ENCODE measurements at places on chromosomes 3 and 15.
A peak's percentile ranks its signal among the peaks of the same experiment; 100 is the strongest.

DNA sequence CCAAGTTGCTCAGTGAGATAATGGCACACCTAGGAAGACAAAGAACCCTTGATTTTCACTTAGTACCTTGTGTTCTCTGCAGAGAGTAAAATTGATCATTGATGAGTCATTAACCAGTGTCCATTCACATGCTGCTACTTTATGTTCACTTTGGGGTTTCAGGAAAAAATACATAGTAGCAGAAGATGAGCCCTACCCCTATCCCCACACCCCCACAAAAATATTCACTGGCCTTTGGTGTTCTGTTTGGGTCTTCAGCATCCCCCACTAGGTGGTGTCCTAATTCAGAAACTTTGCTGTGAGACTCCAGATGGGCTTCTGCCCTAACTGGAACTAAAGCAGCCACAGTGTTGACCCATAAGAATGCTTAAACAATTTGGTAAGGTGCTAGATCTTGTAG lies 178.8 kb downstream of the KLHL25 start:
- DNase-seq = peak; percentile 74

GRCh38 chr3:29892976-29893554 lies 612.2 kb downstream of the RBMS3 start:
- no peak for DNase-seq

DNA sequence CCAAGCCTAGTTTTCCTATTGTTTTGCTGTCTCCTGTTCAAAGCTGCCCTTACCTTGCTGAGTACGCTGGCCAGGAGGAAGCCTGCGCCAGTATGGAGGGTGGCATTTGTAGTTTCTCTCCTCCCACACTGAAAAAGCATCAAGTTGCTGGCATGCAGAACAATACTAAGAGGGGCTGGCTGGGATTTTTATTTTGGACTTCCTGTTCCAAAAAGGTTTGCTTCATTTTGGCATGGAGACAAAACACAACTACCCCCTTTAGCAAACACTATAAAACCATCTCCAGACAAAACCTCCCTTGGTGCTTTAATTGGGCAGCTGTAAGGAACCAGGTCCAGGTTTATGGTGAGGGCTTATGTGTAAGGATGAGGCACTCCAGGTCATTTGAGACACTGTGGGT lies 457.6 kb downstream of the PDCD6IP start:
- DNase-seq = no peak

- DNase-seq = no peak
Measured at GRCh38 chr3:193922034-193922774, 213.7 kb upstream of the HES1 start.

DNA sequence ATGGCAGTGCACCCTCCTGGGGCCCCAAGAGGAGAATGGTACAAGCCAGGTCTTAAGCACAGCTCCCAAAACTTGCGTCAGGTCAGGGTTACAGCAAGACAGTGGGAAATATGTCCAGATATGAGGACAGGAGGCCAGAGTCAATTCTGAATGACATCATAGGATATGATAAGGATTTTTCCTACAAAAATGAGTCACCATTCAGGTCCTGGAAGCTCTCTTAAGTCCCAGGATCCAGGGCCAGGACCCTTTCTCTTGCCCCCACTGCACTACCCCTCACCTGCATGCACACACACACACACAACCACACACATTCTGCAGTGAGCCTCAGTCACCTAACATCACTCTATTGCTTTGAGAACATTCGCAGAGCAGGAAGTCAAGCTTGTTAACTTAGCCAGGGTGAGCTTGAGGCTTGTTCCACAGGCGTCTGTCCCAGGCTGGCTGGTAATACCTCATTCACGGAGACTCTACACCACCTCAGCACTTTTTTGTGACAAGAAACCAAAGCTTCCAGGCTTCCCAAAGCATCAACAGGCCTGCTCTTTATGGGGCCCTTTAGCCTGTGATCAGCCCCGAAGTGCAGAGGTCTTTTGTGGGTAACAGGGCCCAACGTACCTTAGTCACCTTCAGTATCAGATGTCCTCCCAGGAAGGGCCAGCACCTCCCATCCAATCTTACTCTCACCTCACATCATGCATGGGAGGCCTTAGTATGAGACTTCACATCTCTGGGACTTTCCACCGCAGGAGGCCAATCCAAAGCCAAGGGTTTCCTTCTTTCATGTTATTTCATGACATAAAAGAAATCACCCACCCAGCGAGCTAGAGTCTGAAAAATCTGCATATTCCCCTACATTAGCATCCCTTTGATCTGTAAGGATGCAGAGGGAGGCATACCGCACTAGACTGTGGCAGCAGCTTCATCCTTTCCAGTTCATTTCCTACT lies 74.0 kb upstream of the LIPC start:
- DNase-seq = no peak

GRCh38 chr3:44109771-44110361 lies 131.8 kb upstream of the TOPAZ1 start:
- peak; percentile 88 for DNase-seq

GRCh38 chr3:149280671-149281349 lies 52.6 kb downstream of the TM4SF18 start:
- no peak for DNase-seq

DNA sequence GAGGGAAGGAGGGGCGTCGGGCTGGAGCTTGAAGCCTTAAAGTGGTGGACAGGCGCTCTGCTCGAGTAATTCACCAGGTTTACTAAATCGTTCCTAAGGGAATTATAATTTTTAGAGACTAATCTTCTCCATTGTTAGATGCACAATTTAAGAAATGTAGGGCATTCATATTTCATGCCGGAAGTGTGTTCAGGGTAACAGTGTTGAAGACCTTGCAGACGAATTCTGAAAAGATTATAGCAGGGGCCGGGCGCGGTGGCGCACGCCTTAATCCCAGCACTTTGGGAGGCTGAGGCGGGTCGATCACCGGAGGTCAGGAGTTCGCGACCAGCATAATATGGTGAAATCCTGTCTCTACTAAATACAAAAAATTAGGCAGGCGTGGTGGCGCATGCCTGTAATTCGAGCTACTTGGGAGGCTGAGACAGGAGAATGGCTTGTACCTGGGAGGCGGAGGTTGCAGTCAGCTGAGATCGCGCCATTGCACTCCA lies 365 bp upstream of the GTF2A2 start:
- no peak for DNase-seq

- DNase-seq = no peak
Measured at GRCh38 chr3:158264894-158265293, 155.0 kb downstream of the RSRC1 start.

GRCh38 chr15:51396921-51397320 lies 55.5 kb downstream of the GLDN start:
- DNase-seq = no peak

DNA sequence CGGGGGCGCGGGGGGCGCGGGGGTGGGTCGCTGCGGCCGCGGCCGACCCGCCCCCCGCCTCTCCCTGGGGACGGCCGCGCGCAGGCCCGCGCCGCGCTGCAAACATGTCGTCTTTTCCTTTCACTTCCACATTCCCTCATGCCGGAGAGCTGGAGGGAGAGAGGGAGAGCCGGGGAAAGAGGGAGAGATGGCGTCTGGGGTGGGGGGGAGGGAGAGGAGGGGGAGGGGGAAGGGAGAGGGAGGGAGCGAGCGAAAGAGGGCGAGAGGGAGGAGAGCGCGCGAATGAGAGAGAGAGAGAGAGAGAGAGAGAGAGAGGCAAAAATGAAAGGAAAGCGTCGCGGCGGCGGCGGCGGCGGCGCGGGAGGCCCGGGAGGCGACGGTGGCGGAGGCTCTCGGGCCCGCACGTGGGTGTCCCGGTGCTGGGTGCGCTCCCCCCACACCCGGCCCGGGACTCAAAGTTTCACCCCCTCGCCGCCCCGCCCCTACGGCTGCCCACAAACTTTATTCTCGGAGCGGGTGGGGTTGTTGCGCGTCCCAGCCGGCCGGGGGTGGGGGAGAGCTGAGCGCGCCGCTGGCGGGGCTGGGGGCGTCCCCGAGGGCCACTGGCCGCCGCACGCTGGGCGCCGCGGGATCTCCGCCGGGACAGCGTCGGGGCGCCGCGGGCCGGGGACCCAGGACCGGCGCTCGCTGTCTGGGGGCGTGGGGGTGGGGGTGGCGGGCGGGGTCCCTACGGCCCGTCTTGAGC lies 731 bp downstream of the ZNF710 start:
- DNase-seq = peak; percentile 63

- DNase-seq = no peak
Measured at GRCh38 chr15:41862515-41863116, 24.0 kb downstream of the PLA2G4B start.

- no peak for DNase-seq
Measured at GRCh38 chr15:64070965-64071851, 22.4 kb downstream of the CIAO2A start.

- DNase-seq = peak; percentile 11
Measured at GRCh38 chr15:52785672-52786406, 4.3 kb downstream of the ONECUT1 start.

GRCh38 chr3:127422663-127423375 lies 135.0 kb upstream of the PRR20G start:
- DNase-seq = no peak

GRCh38 chr3:107543666-107544065 lies 20.9 kb downstream of the BBX start:
- peak; percentile 43 for DNase-seq

- DNase-seq = no peak
Measured at GRCh38 chr3:111784001-111784400, 75.1 kb upstream of the PHLDB2 start.

- DNase-seq = peak; percentile 24
Measured at GRCh38 chr3:120059081-120059864, 35.0 kb downstream of the GSK3B start.

GRCh38 chr3:186638259-186638658 lies 1.9 kb upstream of the FETUB start:
- no peak for DNase-seq

- no peak for DNase-seq
Measured at GRCh38 chr3:47722859-47723258, 58.8 kb downstream of the SMARCC1 start.
